Right lobe of liver (tissue), 6 donors: ENCODE measurements at places on chromosomes 11 and 22. TPM values are rescaled to one million over a fixed set of nuclear protein-coding genes. Genes with fewer than 3 reads are reported as not detected.

DNA sequence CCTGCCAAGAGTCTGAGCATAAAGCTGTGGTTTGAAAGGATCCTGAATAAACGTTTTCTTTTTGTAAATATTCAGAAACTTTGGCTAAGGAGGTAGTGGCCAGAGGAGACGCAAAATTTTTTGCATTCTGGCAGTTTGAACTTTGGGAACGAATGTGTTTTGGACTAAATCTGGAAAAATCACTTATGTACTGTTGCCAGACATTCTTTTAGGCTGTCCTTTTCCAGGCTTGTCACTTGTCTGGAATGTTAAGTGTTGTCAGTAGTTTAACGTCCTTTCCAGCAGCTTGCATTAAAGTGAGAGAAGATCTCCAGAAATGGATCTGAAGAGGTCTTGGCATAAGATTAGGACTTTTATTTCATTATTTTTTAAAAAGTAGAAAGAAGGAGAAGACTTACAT is 18.5 kb downstream of the SPECC1L start:
- H3K4me3 ChIP-seq, result peak overlapping the region; percentile 9
- H3K27ac ChIP-seq, result peak overlapping the region; percentile 94
- H3K4me1 ChIP-seq, result no peaks in the 10 kb centered on the region
- H3K27me3 ChIP-seq, result no peaks in the 10 kb centered on the region
- H3K36me3 ChIP-seq, result no peaks in the 10 kb centered on the region

DNA sequence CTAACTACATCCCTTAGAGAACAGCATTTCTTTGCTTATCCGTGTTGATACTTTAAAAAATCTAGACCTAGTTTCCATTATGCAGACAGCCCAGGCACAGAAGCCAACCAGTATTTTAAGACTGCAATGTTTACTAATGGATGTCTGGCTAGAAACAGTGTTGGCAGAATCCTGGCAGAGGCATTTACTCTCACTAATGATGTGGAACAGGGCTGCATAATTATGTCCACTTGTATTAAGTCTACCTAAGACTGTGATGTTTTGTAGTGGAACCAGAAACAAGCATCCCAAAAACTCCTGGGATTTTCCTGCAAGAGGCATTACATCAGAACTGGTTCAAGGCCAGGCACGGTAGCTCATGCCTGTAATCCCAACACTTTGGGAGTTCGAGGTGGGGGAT is 50.2 kb upstream of the PICALM start:
- H3K4me3 ChIP-seq, result no peak overlapping the region
- H3K4me1 ChIP-seq, result no peaks in the 10 kb centered on the region
- H3K27me3 ChIP-seq, result no peaks in the 10 kb centered on the region
- no peak for DNase-seq
- H3K27ac ChIP-seq, result no peak overlapping the region

- no peak overlapping the region for H3K27ac ChIP-seq
- H3K4me1 ChIP-seq, result peaks cover 2% of the 10 kb centered on the region
- H3K4me3 ChIP-seq, result no peak overlapping the region
- H3K36me3 ChIP-seq, result peaks cover 10% of the 10 kb centered on the region
- no peak for DNase-seq
- H3K27me3 ChIP-seq, result no peaks in the 10 kb centered on the region
These were observed 47.5 kb upstream of the SCUBE2 start for GRCh38 chr11:9138612-9139579.

DNA sequence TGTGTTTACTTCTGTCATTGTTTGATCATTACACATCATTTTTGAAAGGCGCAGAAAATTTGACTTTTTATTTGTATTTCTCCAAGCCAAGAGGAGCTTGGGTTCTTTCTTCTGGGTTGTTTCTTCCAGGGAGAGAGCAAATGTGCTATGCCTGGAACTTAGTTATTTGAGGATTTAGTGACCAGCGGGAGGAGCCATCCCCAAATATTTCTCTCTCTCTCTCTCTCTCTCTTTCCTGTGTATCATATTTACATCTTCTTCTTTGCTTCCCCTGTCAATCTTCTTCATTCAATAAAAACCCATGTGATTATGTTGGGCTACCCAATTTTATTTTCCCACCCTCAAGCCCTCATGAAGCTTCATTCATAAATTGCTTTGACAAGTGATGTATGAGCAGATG is 534.5 kb downstream of the LRRC4C start:
- no peaks in the 10 kb centered on the region for H3K27me3 ChIP-seq
- no peaks in the 10 kb centered on the region for H3K4me1 ChIP-seq
- no peaks in the 10 kb centered on the region for H3K36me3 ChIP-seq
- H3K4me3 ChIP-seq, result no peak overlapping the region
- DNase-seq, result no peak
- no peak overlapping the region for H3K27ac ChIP-seq

Gene GLB1L3
- not detected for total RNA-seq

GRCh38 chr22:43823911-43824665 is 12.0 kb upstream of the EFCAB6 start:
- no peaks in the 10 kb centered on the region for H3K27me3 ChIP-seq
- H3K4me3 ChIP-seq, result no peak overlapping the region
- peaks cover 14% of the 10 kb centered on the region for H3K4me1 ChIP-seq
- H3K27ac ChIP-seq, result peak overlapping the region; percentile 71
- DNase-seq, result no peak

GRCh38 chr11:706957-707816 is 1.2 kb downstream of the EPS8L2 start:
- peak overlapping the region; percentile 77 for H3K27ac ChIP-seq
- H3K36me3 ChIP-seq, result no peaks in the 10 kb centered on the region

Gene LINC01488
- 1.6 TPM for total RNA-seq

GRCh38 chr11:108985236-108985944 is 320.5 kb downstream of the DDX10 start:
- no peaks in the 10 kb centered on the region for H3K27me3 ChIP-seq
- no peak for DNase-seq
- no peak overlapping the region for H3K27ac ChIP-seq
- no peaks in the 10 kb centered on the region for H3K4me1 ChIP-seq
- H3K36me3 ChIP-seq, result no peaks in the 10 kb centered on the region

DNA sequence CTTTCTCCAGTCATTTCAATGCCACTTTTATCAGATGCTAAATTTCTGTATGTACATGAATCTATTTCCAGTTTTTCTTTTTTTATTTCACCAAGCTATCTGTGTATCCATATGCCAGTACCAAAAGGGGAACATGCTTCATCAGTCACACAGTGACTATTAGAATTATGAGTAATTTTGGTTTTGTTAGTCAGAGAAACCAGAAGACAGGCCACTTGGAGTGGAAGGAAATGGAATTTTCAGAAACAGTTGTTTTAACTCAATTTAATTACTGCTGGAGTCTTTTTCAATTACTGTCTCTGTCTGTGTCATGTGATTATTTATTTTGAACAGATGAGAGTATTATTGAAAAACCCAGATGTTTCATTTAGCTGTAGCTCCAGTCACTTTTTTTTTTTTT is 84.6 kb upstream of the ANO3 start:
- H3K27ac ChIP-seq, result no peak overlapping the region
- H3K4me3 ChIP-seq, result no peak overlapping the region
- DNase-seq, result no peak
- H3K27me3 ChIP-seq, result no peaks in the 10 kb centered on the region
- H3K36me3 ChIP-seq, result no peaks in the 10 kb centered on the region

Gene SYT9
- 11.4 TPM for total RNA-seq

DNA sequence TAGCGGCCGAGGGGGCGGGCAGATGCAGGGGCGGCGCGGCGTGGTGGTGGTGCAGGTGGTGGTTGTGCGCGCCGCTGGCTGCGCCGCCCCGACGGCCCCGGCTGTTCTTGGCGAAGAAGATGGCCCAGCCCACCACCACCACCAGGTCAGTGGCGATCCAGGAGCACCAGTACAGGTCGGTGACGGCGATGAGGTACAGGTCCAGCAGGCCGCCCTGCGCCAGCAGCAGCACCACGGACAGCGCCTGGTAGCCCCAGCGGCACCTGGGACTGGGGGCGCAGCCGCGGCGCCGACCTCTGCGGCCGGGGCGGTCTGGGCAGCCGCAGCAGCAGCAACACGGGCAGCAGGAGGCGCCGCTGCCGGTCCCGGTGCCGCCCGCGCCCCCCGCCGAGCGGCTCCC is 879 bp downstream of the TMEM121B start:
- no peaks in the 10 kb centered on the region for H3K4me1 ChIP-seq
- H3K36me3 ChIP-seq, result no peaks in the 10 kb centered on the region
- DNase-seq, result peak; percentile 73
- H3K4me3 ChIP-seq, result no peak overlapping the region

Gene TNNI2
- total RNA-seq, result not detected

DNA sequence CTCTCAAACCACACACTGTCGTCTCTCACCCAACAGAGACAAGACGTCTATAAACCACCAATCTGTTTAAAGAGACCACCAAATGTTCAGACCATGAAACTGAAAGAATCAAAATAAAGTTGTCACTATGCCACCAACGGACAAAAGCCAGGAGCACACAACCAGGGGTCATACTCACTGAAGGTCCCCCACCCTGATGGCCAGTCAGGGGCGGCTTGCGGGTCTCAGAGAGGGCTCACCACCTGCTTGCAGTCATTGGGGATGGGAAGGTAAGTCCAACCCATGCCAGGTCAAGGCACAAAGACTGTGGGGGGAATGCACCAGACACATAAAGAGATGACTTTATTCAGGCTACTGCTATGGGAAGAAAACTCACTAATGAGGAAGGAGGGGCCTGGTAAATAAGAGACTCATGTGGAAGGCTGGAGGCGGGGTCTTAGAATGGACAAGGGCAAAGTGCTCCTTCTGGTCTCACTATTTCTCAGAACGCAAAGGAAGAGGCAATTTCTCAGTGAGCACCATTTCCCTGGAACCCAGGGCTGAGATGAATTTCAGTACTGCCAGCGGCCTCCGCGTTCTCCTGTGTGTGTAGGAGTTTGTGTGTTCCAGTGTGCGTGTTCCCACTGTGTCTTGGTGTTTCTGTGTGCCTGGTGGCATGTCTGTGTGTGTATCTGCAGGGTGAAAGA is 17.3 kb downstream of the SCARF2 start:
- no peak for DNase-seq
- H3K36me3 ChIP-seq, result no peaks in the 10 kb centered on the region
- no peaks in the 10 kb centered on the region for H3K4me1 ChIP-seq
- no peaks in the 10 kb centered on the region for H3K27me3 ChIP-seq
- H3K27ac ChIP-seq, result no peak overlapping the region

DNA sequence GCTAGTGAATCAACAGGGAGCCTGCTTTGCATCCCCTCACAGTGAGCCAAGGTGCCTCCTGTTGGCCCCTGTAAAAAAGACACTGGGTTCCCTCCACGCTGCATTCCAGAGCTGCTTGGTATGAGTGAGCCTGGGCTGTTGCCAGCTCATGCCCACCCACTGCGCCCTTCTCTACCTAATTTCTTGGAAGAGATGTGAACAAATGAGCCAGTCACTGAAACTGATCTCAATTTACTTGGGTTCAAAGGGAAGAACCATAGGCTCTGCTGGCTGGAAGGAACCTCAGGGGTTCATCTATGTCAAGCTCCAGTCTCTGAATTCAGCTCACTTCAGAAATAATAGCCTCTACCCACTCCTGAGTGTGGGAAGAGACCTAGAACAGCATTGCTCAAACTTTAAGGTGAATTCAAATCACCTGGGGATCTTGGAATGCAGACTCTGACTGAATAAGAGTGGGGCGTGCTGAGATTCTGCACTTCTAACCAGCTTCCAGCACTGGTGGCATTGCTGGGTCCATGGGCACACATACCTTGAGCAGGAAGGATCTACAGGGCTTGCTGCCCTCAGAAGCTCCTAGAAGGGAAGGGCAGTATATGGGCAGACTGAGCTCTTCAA is 5.4 kb upstream of the TMPRSS4 start:
- no peaks in the 10 kb centered on the region for H3K4me1 ChIP-seq
- no peaks in the 10 kb centered on the region for H3K36me3 ChIP-seq
- no peak for DNase-seq
- H3K27me3 ChIP-seq, result no peaks in the 10 kb centered on the region
- no peak overlapping the region for H3K27ac ChIP-seq

- peaks cover 29% of the 10 kb centered on the region for H3K4me1 ChIP-seq
- H3K36me3 ChIP-seq, result no peaks in the 10 kb centered on the region
- H3K27me3 ChIP-seq, result no peaks in the 10 kb centered on the region
These were observed 2.7 kb downstream of the CAPN5 start for GRCh38 chr11:77069336-77069968.

Gene TBX10
- total RNA-seq, result 0.29 TPM

- H3K36me3 ChIP-seq, result no peaks in the 10 kb centered on the region
- H3K27ac ChIP-seq, result no peak overlapping the region
- no peaks in the 10 kb centered on the region for H3K27me3 ChIP-seq
- H3K4me1 ChIP-seq, result no peaks in the 10 kb centered on the region
- no peak for DNase-seq
These were observed 130.9 kb downstream of the KIF18A start for GRCh38 chr11:27977031-27977430.
